ENCODE measurements at places on chromosomes 6 and 20.

DNA sequence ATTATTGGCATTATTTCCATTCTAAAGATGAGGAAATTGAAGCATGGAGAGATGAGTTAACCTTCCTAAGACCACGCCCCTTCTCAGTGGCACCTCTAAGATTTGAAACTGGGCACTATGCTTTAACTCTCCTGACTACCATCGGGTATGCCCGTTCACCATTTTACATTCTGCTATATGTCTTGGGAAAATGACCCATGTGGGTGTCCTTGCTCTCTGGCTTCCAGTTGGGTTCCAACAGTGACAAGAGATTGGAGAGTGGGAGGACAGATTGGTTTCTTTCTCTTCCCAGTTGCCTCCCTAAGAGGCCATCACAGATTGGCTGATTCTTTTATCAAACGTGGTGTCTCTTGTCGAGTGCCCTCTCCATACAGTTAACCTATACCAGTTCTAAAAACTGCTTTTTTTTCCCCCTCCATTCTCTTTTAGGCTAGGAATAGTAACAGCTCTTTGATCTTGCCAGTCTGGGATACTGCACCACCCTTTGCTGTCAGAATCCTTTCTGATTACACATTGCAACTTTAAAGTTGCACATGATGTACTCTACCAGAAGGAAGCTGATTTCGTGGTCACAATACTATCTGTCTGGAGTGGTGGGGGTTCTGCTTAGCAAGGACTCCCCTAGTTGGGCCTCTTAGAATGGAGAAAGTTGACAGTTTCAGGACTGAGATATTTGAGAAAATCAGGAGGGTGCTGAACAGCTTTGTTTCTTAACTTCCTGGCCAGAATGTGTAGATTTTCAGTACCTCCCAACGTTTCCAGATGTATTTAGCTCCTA lies 88.0 kb upstream of the ELOVL5 start:
- no peak for DNase-seq

DNA sequence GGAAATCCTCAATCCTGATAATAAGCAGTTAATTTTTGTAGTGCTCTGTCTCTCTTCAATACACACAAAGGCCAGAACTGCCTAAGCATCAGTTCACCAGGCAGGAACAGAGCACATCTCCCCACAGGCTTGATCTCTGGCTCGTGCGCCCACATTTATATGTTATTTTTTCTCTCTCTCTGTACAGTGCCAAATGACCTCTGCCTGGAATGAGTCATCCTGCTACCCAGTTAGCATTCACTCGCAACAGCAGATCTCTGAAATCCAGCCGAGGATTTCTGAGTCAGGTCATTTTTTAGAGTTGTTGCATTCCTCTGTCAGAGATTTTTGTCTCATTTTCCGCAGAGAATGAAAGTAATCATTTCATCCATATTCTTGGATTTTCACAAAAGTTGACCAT lies 107.1 kb downstream of the COL12A1 start:
- no peak for DNase-seq

- DNase-seq, result no peak
These were observed 40.0 kb downstream of the NOL4L start for GRCh38 chr20:32544893-32545840.

- no peak for DNase-seq
These were observed 16.3 kb upstream of the RFPL4B start for GRCh38 chr6:112330879-112331265.

GRCh38 chr6:40393641-40394040 lies 193.5 kb downstream of the LRFN2 start:
- no peak for DNase-seq

- no peak for DNase-seq
These were observed 289.8 kb downstream of the FRK start for GRCh38 chr6:115770851-115771250.

DNA sequence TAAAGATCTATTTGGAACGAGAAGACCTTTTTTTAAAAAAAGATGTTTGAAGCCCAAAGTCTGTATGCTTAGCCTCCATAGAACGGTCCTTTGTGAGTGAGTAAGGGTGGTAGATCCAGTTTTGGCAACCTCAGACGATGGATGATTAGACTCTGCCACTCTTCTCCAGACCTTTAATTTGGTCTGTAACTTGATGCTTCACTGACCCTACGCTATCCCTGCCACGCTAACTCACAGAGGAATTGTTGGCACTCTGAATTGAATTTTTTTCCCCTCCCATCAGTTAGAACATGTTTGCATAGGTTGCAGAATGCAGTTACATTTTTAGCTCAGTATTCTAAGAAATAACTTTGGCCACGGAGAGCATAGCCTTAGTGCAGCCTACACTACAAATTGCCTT lies 15.8 kb upstream of the DEK start:
- DNase-seq, result no peak

GRCh38 chr6:89799756-89800155 lies 19.8 kb downstream of the MDN1 start:
- DNase-seq, result no peak

DNA sequence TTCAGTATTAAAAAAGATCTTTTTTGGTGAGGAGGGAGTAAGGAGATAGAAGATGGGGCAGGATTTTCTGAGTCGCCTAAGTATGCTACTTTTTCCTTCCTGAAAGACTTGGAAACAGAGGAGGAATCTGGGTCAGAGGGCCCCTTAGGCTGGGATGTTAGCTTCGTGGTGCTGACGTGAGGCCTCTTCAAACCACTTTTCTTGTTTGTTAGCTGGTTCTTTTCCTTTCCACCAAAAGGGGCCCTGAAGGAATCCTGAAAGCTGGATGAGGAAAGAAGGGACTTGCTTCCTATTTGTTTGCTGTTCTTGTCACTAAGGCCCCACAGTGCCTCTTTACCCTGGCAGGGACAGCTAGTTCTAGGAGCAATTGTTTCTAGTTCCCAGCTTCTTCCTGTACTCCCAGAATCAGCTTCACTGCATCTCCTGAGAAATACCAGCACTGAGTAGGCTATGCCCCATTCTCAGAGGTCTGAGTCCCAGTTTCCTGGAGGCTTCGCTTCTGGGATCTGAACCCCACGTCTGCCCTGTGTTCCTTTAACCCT lies 2.2 kb upstream of the IL20RA start:
- DNase-seq, result no peak

DNA sequence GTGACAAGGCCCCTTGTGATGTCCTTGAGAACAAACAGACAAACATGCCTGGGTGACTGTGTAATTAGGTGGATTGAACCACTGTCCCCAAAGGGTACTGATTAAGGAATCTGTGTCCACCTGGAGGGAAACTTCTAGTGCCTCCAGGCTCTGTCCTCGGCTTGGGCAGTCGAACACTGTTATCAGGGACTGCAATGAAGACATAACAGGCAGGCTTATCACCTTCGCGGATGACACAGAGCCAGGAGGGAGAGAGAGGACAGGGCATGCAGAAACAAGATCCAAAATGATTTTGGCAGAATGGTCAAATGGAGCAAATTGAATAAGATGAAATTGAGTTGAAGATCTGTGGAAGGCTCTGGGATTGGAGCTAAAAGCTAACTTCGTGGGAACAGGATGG lies 60.9 kb upstream of the ZFAND3 start:
- no peak for DNase-seq

GRCh38 chr6:16736856-16737775 lies 24.1 kb downstream of the ATXN1 start:
- no peak for DNase-seq

DNA sequence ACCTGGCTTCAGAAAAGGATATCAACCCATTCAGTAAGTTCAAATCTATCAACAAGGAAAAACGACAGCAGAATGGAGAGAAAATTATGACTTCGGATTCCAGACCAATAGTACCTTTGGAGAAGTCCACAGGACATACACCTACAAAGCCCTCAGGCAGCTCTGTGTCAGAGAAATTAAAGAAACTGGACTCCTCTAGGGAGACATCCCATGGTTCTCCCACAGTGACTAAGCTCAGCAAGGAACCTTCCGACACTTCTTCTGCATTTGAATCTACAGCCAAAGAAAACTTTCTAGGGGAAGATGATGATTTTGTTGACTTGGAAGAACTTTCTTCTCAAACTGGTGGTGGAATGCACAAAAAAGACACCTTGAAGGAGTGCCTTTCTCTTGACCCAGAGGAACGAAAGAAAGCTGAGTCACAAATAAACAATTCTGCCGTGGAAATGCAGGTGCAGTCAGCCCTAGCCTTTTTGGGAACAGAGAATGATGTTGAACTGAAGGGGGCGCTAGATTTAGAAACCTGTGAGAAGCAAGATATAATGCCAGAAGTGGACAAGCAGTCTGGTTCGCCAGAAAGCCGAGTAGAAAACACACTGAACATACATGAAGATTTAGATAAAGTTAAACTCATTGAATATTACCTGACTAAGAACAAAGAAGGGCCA lies 67.4 kb upstream of the HINT3 start:
- DNase-seq, result no peak

DNA sequence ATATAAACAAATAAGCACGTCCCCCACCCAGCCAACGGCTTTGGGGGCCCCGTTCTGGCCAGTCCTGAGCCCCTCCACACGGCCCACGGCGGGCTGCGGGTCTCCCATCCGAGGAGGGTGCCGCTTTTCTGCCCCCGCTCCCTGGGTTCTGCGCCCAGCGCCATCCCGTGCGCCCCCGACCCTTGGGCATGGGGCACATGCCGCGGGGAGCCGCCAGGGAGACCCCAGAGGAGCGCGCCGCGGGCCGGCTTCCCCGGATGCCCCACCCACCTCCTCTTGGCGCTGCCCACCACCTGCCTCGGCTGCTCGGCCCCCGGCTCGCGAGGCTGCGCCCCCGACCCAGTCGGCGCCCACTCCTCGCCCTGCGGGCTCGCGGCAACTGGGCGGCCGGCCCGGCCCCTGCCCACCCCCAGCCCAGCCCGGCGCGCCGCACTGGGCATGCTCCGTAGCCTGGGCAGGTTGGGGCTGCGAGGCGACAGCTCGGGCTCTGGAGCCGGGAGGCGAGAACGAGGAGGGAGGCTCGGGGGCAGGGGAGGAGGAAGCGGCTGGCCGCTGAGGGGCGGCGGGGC lies 570 bp upstream of the PLCB4 start:
- no peak for DNase-seq

GRCh38 chr6:66825539-66825938 lies 1118.5 kb upstream of the EYS start:
- DNase-seq, result no peak

DNA sequence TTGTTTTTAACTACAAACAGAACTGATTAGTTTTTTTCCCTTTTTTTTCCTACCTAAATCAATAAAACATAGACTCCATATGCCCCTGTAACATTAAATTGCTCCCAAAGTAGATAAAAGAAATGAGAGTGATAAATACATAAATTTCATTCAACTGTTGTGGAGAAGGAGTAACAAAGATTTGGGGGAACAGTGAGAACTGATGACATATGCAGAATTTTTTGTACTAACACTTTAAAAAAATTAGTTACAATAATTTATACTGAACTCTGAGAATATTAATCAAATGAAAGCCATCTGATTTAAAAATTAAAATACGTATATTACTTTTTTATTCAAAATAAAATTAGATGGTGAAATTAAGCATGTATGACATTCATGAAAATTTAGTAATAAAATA lies 195.7 kb downstream of the COL19A1 start:
- DNase-seq, result no peak
